CD4-positive, alpha-beta T cell treated with Interleukin-1 beta for 1 hour (primary cell): ENCODE measurements at places on chromosomes 13 and 19.

GRCh38 chr19:40178756-40179155, 12.5 kb upstream of the MAP3K10 start:
- no peak for DNase-seq

- peak; percentile 48 for DNase-seq
Observed at GRCh38 chr13:23695711-23696464, 125.7 kb downstream of the TNFRSF19 start.

DNA sequence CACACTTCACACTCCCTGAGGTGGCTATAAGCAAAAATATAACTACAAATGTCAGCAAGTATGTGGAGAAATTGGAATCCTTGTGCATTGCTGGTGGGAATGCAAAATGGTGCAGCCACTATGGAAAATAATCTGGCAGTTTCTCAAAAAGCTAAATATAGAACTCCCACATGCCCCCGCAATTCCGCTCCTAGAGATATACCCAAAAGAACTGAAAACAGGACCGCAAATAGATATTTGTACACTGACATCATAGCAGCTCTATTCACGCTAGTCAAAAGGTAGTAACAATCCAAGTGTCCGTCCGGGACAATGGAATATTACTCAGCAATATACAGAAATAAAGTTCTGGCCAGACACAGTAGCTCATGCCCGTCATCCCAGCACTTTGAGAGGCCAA, 31.5 kb upstream of the TPM4 start:
- no peak for DNase-seq

DNA sequence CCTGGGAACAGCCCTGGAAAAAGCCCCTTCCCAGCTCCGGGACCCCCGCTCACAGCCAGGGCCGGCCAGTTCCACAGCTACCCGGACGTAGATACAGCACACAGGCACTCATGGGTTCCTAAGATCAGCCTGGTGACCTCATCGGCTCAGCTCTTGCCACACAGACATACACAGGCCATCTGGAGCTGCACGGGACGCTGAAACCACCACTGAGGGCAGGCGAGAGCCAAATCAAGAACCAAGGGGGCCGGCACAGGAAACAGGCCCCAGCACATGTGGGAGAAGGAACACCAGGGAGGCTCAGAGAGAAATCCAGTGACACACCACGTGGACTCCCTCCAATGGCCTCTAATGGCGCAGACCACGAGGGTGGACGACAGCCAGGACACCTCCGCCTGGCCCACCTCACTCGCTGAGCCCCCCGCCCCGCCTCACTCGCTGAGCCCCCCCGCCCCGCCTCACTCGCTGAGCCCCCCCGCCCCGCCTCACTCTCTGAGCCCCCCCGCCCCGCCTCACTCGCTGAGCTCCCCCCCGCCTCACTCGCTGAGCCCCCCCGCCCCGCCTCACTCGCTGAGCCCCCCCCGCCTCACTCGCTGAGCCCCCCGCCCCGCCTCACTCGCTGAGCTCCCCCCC, 69.7 kb upstream of the C13orf46 start:
- DNase-seq, result no peak

DNA sequence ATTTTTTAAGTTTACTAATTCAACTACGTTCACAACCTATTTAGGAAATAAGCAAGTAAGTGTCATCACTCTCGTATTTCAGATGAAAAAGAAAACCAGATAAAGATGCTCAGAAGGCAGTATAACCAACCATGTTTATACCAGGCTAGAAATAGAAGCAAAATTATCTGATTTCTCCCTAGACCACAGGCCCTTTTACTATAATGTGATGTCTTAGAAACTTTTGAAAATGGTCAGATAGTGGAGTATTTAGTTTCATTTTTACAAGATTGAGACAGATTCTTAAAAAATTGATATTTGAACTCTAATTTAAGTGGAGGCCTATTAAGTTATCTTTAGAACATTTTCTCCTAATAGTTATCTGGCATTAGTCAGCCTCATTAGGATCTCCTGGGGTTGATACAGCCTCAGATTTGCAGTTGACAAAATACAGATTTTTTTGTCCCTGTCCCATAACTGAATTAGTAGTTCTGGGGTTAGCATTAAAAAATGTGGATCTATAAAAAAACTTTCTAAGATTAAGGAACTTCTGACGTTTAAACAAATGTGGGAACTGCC, 818.7 kb upstream of the PCDH9 start:
- no peak for DNase-seq

DNA sequence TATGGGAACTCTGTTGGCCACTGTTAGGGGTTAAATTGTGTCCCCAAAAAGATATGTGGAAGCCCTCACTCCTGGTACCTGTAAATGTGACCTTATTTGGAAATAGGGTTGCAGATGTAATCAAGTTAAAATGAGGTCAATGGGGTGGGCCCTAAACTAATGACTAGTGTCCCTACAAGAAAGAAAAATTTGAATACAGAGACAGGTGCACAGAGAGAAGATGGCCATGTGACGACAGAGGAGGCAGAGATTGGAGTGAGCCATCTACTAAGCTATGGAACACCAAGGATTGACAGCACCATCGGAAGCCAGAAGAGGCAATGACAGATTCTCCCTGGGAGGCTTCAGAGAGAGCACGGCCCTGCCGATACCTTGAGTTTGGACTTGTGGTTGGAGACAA, 16.5 kb downstream of the POU2F2 start:
- no peak for DNase-seq

- no peak for DNase-seq
Observed at GRCh38 chr13:25743421-25743820, 308.4 kb downstream of the SHISA2 start.

- no peak for DNase-seq
Observed at GRCh38 chr13:29956853-29957252, 106.4 kb upstream of the UBL3 start.

GRCh38 chr19:50669302-50670101, 20.3 kb downstream of the C19orf81 start:
- peak; percentile 25 for DNase-seq

GRCh38 chr13:26568132-26568815, 10.8 kb downstream of the WASF3 start:
- no peak for DNase-seq

- no peak for DNase-seq
Observed at GRCh38 chr19:2763687-2764086, 19.4 kb downstream of the SGTA start.

DNA sequence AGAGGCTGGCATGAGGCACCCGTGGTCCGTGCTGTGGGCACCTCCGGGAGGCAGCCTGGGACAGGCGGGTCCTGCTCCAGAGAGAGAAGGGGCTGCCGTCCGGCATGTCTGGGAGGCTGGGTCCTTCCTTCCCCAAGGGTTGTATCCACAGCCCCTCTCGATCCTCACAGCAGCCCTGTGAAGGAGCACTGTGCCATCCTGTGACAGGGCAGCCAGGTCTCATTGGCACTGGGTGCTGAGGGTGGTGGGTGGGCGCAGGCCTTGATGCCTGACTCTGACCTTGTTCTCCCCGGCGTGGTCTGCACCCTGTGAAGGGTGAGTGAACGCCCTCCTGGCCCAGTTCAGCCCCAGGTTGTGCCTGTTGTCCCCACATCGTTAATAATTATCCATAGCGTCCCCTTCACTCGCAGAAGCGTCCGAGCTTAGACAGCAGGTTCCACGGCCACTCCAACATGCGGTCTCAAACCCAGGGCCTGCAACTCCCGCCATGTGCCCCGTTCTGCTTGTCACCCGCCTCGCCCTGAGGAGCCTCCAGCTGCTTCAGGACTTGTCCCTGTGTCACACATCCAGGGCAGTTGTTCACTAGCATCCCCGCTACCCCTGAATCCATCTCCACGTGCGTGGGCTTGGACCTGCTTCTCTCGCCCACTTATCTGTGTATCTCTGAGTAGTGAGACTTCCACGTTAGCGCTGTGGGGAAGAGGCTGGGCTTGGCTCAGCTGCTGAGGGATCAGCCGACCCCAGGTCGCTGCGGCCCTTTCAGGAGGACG, 10.6 kb downstream of the ATP11A start:
- no peak for DNase-seq
